ENCODE measurements at places on chromosomes 12 and 14.

- no peak for DNase-seq
Measured at GRCh38 chr14:49703965-49704364, 11.0 kb downstream of the KLHDC1 start.

DNA sequence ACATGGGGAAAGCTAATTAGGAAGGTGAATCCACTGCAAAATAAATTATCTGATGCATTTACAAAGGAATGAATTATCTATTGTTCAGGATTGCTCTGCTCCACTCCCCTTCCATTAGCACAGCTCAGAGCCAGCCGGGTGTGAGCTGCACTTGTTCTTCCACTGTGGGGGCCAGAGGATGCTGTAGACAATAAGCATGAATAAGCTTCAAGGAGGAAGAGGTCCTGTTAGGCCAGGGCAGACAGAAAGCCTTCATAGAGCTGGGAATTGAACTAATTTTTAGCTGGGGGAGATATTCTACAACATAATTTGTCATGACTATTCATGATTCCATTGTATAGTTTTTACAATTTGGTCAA lies 137.6 kb upstream of the MAX start:
- DNase-seq: no peak

- no peak for DNase-seq
Measured at GRCh38 chr14:67547224-67547780, 14.2 kb downstream of the PLEKHH1 start.

GRCh38 chr12:92221656-92222315 lies 76.1 kb upstream of the BTG1 start:
- DNase-seq: no peak

DNA sequence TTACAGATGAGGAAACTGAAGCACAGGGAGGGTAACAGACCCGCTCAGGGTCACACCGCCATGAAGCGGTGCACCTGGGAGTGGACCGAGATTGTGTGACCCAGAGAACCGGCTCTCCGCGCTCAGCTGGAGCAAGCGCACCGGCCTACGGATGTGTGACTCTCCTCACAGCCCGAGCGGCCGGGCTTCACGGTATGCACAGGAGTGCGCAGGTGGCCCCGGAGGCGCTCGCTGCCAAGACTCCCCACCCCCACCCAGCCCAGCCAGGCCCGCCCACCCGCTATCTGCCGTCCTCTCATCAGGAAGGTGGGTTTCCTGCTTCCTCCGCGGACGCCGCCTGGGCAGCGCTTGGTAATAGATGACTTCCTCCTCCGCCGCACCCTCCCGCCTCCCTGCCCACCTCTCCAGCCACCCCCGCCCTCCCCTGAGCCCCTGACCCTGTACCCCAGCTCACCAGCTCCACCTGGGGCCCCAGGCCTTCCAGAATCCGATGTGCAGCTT lies 110.7 kb downstream of the NCOR2 start:
- DNase-seq: no peak

All from NCI-H2107 (cell line).